ENCODE measurements at places on chromosomes 13 and 19. TPM values are rescaled to one million over a fixed set of nuclear protein-coding genes. Genes with fewer than 3 reads are reported as not detected.

ZNF723 gene
- total RNA-seq = not detected

CD209 gene
- total RNA-seq = 1.6 TPM

PDE4C gene
- total RNA-seq = 8.3 TPM

CCDC124 gene
- 28.7 TPM for total RNA-seq

TNFSF9 gene
- total RNA-seq = not detected

EXOC3L2 gene
- total RNA-seq = 1.5 TPM

C13orf42 gene
- total RNA-seq = not detected
